ENCODE measurements at places on chromosomes 4 and X.
A peak's percentile ranks its signal among the peaks of the same experiment; 100 is the strongest.

DNA sequence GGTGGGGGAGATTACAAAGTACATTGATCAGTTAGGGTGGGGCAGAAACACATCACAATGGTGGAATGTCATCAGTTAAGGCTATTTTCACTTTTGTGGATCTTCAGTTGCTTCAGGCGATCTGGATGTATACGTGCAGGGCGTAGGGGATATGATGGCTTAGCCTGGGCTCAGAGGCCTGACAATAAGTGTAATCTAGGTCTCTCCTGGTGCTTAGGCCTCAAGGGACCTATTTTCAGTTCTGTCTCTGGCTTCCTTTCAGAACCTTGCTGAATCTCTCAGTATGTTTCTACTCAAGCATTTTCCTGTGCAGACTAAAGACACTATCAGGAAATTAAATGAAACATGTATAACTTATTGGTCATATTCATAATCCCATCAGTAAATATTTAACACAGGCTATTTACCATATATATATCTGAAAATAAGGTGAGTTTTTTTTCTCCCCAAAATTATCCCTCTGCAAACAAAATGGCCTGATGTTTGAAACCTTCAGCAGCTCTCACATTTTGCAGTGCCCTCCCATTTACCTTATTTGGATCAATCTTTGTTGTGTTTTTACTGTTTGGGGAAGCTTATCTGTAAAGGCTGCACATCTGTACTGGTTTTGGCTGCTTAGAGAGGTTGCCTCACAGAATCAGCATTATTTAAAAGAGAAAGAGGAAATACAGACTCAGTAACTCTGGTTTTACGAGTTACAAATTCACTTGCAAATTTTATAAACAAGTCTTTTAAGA, 2.3 kb upstream of the ZCCHC4 start:
- no peak for ATAC-seq

DNA sequence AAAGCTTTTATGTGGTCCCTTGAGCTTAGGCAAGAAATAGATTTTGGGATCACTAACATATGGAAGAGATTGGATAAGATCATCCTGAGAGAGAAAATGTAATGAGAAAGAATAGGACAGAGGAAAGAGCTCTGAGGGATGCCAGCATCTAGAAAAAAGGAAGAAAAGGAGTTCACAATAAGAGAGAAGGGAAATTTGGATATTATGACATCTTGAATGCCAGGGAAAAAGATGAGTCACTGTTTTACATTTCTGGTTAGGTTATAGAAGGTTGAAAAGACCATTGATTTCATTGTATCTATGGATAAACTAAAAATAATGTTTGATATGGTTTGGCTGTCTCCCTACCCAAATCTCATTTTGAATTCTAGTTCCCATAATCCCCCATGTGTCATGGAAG, 208.5 kb downstream of the MAD2L1 start:
- no peak for ATAC-seq

- ATAC-seq, result no peak
Observed at GRCh38 chrX:69055193-69055592, 110.1 kb downstream of the PJA1 start.

GRCh38 chr4:153427363-153428071, 38.6 kb upstream of the TMEM131L start:
- peak; percentile 72 for ATAC-seq

DNA sequence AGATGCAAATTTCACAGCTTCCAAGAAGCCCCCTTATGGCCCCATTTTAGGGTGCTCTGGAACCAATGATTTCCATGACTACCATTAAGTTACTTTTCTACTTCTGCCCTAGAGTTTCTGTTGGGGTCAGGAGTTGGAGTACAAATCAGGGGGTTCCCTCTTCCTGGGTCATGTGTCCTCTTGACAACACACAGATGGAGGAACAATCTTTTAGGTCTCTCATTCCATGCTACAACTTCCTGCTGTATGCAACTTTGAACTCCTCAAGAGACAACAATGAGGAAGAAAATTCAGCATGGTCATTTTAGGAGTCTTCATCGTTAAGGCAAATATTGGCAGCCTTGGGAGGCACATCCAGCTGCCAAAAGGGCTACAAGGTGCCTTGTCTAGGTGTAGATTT, 79.7 kb downstream of the SEL1L3 start:
- no peak for ATAC-seq

DNA sequence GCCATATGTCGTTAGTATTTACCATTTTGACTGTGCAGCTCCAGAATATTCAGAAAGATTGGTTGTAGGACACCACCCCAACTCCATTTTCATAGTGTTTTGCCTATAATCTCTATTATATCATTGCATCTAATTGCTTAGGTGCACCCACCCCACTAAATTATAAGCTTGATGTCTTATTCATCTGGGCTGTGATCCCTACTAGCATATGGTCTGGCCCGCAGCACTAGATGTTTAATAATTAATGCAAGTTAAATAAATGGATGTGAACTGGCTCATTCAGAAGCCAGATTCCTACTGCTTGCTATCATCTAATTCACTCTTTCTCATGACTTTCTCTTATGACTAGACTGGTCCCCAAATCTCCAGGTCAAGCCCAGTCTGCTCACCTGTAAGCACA, 143.5 kb downstream of the RELL1 start:
- ATAC-seq, result no peak

- ATAC-seq, result no peak
Observed at GRCh38 chr4:117447925-117448324, 362.5 kb upstream of the TRAM1L1 start.

DNA sequence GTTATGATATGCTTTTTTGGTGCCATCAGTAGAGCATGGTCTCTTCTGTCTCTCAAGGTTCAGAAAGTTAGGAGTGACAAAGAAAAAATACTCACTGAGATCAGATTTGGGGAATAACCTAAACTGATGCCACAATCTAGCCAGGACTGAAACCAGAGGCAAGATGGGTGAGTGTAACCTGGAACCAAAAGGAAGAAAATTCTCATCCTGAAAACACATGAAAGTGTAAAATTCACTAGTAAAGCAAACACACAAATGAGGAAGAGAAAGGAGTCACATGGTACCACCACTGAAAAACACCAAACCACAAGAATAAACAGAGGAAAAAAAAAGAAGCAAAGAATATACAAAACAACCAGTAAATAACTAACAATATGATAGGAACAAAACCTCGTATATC, 96.4 kb downstream of the ANXA10 start:
- ATAC-seq, result no peak

DNA sequence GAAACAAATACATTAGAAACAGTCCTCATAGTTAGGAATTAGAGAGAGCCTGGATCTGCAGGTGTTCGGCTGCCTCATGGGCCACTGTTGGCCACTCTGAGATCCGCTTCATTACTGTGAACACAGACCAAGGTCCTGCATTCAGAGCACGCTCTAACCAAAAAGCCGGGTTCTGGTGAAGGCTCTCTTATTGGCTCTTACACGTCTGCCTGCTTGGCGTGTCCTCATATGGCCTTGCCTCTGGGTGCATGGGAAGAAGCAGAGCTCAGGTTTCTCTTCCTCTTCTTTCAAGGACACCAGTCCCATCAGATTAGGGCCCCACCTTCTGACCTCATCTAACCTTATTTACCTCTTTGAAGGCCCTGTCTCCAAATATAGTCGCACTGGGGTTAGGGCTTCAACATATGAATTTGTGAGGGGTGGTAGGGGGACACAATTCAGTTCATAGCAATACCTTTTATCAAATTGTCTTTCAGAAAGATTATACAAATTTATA, 37.1 kb upstream of the ELF2 start:
- ATAC-seq, result peak; percentile 75

GRCh38 chr4:118158763-118159375, 124.6 kb downstream of the NDST3 start:
- no peak for ATAC-seq

- no peak for ATAC-seq
Observed at GRCh38 chr4:3797831-3798790, 31.9 kb downstream of the ADRA2C start.

GRCh38 chr4:48331577-48332330, 9.6 kb upstream of the SLAIN2 start:
- ATAC-seq, result no peak

All from SK-N-SH treated with all-trans-retinoic acid at 6 μM for 48 hours (cell line).